Left renal pelvis (tissue), 4 donors: ENCODE measurements at places on chromosomes 4 and X. TPM values are rescaled to one million over a fixed set of nuclear protein-coding genes. Genes with fewer than 3 reads are reported as not detected.

GRCh38 chr4:107312366-107312765 is 276.3 kb upstream of the DKK2 start:
- DNase-seq: no peak

GRCh38 chr4:87901422-87901992 is 68.7 kb downstream of the MEPE start:
- no peak for DNase-seq

DNA sequence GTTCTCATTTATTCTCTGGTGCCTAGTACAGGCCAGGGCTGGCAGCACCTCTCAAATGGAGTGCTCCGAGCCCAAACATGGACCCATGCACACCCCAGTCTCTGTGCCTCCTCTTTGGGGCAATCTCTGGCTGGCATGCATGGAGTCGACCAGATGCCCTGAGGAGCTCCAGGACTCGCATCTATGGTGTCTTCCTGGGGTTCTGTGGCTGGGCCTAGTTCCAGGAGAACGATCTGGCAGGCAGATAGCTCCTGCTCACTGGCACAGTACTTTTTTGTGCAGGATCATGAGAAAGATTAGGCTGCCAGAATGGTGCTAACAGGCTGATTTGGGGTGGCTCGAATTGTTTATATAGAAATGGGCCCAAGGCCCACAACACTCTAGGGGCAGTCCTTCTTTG is 72.0 kb upstream of the PJA1 start:
- no peak for DNase-seq

DNA sequence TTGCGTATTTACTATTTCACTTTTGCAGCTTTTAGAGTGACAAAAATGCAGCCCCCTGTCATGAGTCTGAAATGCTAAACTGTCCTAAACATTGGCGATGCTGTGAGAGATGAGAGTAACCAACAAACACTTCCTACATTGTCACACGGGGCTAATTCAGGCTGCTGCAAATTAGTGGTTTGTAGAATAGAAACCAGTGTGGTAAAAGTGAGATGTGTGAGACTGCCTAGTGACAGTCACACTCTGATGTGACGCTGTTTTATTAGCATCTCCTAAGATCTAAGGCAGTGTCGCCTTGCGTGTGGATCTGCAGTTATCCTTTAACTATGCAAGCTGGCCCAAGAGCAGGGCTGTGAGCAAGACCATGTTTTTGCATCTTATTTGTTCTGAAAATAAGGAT is 800.2 kb upstream of the TENM3 start:
- no peak for DNase-seq

- no peak for DNase-seq
Measured at GRCh38 chr4:117093571-117093970, 8.2 kb upstream of the TRAM1L1 start.

- no peak for DNase-seq
Measured at GRCh38 chr4:139014371-139015268, 961 bp upstream of the NOCT start.

The SMIM10L2A gene
- 3.3 TPM for polyA plus RNA-seq

The SPIN2B gene
- polyA plus RNA-seq: 21.1 TPM
